ENCODE measurements at places on chromosomes 16 and 17. TPM values are rescaled to one million over a fixed set of nuclear protein-coding genes. Genes with fewer than 3 reads are reported as not detected.

DNA sequence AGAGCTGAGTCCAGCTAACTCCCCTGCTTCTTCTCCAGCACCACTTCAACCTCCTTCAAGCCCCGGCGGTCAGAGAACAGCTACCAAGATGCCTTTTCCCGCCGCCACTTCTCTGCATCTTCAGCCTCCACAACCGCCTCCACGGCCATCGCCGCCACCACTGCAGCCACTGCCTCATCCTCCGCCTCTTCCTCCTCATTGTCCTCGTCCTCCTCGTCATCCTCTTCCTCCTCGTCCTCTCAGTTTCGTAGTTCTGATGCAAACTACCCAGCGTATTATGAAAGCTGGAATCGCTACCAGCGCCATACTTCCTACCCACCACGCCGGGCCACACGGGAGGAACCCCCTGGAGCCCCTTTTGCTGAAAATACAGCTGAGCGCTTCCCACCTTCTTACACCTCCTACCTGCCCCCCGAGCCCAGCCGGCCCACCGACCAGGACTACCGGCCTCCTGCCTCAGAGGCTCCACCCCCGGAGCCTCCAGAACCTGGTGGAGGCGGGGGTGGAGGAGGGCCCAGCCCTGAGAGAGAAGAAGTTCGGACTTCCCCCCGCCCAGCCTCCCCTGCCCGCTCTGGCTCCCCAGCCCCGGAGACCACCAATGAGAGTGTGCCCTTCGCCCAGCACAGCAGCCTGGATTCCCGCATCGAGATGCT lies 7.1 kb downstream of the SETD1A start:
- DNase-seq = no peak

DNA sequence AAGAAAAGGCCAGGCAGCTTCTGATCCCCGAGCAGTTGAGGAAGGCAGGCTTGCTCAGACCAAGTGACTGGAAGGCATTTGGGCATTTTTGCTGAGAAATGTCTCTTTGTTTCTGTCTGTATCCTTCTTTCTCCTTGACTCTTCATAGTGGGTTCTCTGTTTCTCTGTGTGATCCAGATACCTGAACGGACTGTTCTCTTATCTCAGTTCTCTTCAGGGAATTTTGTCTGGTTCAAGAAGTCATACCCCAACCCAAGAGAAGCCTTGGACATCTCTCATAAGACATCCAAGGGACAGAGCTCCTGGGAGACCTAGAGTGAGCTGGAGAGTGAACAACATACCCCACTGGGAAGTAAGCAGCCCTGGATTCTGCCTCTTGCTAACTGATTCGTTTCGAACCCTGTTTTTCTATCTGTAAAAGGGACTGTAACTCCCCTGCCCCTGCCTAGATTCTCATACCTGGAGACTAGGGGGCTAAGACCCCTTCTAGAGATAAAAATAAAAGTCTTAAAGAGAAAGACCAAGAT lies 541 bp downstream of the CCL3 start:
- no peak for DNase-seq

DNA sequence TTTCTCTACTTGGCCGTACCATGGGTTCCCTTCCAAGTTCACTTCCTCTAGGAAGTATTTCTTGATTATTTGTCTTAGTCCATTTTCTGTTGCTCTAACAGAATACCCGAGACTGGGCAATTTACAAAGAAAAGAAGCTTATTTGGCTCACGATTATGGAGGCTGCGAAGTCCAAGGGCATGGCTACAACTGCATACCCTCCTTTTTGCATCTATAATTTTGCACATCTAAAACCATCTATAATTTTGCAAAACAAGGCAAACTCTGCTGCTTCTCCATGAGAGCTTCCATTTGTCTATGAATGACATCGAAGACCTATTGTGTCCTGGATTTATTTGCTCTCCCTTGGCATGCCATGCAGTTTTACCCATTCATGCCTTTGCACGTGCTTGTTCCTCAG lies 27.6 kb upstream of the RGS9 start:
- no peak for DNase-seq

DNA sequence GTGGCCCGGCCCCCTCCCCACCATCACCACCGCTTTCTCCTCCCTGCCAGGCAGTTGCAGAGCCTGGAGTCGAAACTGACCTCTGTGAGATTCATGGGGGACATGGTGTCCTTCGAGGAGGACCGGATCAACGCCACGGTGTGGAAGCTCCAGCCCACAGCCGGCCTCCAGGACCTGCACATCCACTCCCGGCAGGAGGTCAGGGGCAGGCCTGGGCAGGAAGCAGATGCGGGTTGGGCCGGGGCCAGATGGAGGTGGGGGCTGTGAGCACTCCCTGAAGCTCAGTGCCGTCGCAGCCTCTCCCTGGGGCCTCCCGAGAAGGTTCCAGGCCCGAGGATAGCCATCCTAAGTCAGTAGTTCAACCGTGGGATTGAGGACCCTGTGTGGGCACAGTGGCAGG lies 14.2 kb upstream of the ADGRG3 start:
- no peak for DNase-seq

GRCh38 chr17:64538508-64539130 lies 31.8 kb downstream of the CEP95 start:
- no peak for DNase-seq

GRCh38 chr16:47877166-47877565 lies 278.6 kb downstream of the ABCC12 start:
- DNase-seq = peak; percentile 74

- DNase-seq = no peak
Observed at GRCh38 chr16:27704252-27704651, 154.3 kb downstream of the KATNIP start.

DNA sequence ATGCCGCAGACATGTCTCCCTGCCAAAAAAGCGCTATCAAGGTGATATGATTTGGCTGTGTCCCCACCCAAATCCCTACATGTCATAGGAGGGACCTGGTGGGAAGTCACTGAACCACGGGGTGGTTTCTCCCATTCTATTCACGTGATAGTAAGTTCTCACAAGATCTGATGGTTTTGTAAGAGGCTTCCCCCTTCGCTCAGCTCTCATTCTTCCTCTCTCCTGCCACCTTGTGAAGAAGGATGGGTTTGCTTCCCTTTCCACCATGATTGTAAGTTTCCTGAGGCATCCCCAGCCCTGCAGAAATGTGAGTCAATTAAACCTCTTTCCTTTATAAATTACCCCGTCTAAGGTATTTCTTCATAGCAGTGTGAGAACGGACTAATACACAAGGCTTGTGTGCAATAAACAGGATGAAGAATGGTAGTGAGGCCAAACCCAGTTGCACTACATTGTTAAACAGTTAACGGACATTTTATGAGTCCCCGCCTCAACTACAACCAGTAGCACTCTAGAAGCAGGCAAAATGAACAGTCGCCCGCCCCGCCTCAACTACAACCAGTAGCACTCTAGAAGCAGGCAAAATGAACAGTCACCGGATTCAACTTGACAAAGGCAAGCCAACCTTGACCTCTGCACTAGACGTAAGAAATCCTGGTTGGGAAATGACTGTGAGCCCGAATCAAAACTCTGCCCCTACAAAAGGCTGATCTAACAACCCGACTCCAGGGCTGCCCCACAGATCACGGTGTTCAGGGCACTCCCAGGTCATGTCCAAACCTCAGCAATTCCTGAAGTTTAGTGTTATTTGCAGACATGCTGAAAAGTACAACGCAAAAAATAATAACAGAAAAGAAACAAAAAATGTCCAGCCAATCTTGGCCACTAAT lies 26.3 kb downstream of the VPS53 start:
- DNase-seq = no peak

- no peak for DNase-seq
Observed at GRCh38 chr17:63544467-63545301, 5.6 kb upstream of the DCAF7 start.

The CACNA1G gene
- total RNA-seq = 0.50 TPM

The KIF18B gene
- total RNA-seq = not detected

The ZNF174 gene
- 8.9 TPM for total RNA-seq
